ENCODE measurements at places on chromosomes 7 and 10.
A peak's percentile ranks its signal among the peaks of the same experiment; 100 is the strongest.

DNA sequence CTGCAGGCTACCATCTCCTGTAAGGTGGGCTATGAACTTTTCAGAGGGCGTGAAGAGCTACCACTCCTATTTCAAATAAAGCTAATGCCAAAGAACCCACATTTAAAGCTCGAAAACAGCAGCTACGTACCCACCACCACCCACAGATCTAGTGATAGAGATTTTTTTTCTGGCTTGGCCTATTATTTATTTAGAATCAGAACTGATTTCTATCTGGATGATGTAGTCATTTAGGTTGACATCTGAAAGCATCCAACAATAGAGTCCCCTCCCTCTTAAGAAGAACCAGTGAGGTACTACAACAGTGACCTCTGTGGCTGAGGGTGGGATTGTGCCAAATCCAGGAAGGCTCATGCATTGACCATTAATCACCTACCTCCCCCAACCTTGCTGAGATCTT lies 113.8 kb upstream of the ADO start:
- DNase-seq = no peak

- no peak for DNase-seq
Measured at GRCh38 chr7:2585446-2585845, 26.7 kb downstream of the IQCE start.

DNA sequence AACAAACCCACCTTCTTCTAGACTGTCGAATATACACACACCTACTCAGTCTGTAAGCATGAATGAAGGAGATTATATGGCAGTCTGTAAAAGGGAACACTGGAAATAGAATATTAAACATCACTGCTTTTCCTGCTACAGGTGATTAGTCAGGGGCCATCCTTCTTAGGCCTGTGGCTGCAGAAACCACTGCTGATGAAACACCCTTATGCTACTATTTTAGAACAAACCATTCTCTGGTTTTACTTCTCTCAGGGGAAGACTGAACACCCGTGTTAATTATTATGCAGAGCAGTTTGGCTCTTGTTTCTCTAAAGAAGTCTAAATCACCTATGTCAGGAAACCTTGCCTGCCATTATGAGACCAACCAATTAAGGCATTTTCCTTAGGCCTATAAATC lies 351.1 kb upstream of the KLF6 start:
- peak; percentile 26 for DNase-seq

DNA sequence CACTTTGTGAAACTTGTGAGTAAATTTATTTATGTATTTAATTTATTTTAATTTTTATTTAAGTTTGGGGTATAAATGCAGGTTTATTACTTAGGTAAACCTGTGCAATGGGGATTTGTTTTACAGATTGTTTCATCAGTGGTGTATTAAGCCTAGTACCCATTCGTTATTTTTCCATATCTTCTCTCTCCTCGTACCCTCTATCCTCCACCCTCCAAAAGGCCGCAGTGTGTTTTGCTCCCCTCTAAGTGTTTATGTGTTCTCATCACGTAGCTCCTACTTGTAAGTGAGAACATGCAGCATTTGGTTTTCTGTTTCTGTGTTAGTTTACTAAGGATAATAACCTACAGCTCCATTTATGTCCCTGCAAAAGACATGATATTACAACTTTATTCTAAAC lies 145.4 kb upstream of the SMIM30 start:
- DNase-seq = no peak

DNA sequence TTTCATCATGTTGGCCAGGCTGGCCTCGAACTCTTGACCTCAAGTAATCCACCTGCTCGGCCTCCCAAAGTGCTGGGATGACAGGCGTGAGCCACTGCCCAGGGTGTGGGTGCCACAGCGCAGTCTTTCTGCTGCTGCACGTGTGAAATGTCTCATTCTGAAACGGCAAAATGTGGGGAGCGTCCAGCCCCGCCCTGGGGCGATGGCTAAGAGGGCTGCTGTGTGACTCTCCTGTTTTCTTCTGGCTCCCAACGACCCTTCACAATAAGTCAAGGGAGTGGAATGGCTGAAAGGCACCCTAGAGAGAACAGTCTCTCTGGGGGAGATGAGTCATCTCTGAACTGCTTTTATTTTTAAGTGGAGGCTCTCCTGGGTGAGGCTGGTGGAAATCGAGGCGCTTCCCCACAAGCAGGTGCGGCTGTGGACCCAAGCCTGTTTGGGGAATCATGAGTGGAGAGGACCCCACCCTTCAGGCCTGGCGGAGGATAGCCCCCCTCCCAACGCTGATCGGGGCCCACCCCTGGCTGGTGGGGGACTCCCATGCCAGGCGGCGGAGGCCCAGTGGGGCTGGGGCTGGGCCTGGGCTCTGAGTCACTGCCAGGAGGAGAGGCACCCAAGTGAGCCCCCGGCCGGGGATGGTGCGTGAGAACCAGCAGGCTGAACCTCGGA lies 18.0 kb downstream of the ADAP1 start:
- DNase-seq = peak; percentile 84

GRCh38 chr7:464454-465401 lies 54.9 kb downstream of the PDGFA start:
- DNase-seq = no peak

DNA sequence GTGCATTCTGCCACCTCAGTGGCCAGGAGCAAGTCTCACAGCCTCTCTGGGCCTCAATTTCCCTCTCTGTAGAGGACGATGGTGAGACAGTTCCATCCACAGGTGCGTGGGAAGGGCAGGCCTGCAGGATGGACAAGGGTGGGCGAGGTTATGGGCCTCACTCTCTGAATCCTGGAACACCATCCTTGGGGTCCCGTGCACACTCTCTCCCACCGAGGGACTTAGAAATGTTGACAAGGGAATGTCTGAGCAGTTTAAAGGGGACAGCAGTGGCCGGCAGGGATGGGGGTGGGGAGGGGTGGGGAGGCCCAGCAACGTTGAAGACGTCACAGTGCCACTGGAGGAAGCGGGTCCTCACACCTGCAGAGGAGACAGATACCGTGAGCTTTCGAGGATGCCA lies 111.5 kb downstream of the FOXL3 start:
- no peak for DNase-seq

GRCh38 chr10:29537799-29538198 lies 97.0 kb downstream of the SVIL start:
- DNase-seq = no peak

DNA sequence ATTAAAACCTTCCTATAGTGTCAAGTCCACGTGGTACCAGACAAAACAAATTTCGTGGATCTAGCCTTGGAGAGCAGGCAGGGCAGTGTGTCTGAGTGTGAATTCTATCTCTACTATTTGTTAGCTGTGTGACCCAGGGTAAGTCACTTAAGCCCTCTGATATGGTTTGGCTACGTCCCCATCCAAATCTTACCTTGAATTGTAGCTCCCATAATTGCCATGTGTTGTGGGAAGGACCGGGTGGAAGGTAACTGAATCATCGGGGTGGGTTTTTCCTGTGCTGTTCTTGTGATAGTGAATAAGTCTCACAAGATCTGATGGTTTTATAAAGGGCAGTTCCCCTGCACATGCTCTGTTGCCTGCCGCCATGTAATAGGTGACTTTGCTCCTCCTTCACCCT lies 2.8 kb upstream of the NPFFR1 start:
- no peak for DNase-seq

DNA sequence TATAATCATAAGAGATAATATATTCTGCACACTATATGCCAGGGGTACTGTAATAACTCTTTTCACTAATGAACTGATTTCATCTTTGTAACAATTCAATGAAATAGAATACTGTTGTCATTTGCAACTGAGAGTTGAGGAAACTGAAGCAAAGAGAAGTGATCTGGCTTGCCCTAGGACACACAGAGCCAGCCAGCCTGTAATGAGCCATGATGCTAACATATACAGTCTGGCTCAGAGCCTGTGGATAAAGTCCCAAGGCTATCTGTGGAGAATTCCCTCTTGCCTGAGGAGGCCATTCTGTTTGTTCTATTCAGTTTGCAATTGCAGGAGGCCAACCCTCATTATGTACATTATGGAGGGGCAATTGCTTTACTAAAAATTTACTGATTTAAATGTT lies 241.3 kb downstream of the CXCL12 start:
- no peak for DNase-seq

DNA sequence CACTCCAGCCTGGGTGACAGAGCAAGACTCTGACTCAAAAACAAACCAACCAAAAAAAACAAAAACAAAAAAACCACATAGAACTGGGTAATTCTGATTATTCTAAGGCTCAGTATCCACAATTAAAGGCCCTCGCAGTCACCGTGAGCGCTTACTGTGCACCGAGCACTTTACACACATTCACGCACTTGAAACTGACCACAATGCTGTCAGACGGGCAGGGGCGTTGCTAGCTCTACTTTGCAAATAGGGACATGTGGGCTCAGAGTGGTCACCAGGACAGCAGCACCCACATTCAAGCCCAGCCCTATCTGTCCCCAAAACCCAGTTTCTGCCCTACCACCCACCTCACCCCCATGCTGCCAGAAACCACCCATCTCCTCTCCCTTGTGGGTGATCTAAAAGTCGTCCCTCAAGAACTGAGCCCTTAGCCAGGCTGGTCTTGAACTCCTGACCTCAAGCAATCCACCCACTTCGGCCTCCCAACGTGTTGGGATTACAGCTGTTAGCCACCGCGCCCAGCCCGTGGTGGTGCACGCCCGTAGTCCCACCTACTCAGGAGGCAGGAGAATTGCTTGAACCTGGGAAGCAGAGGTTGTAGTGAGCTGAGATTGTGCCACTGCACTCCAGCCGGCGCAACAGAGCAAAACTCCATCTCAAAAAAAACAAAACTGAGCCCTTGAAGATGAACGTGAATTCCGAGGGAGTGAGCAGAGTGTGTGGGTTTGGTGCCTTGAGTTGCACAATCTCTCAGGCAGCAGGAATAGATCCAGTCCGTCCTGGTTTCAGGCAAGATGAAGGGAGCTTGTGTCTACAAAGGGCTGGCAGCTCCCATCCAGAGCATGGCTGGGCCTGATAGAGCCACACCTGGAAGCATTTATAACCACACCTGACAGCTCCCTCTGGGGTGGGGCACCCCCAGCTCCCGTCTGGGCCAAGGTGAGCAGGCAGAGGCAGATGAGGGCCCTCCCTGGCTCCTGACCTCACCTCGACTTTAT lies 5.4 kb upstream of the HSPB1 start:
- DNase-seq = no peak

- no peak for DNase-seq
Measured at GRCh38 chr10:86344714-86345161, 21.9 kb downstream of the GRID1 start.

- DNase-seq = no peak
Measured at GRCh38 chr10:128914681-128915080, 552.4 kb upstream of the MGMT start.

DNA sequence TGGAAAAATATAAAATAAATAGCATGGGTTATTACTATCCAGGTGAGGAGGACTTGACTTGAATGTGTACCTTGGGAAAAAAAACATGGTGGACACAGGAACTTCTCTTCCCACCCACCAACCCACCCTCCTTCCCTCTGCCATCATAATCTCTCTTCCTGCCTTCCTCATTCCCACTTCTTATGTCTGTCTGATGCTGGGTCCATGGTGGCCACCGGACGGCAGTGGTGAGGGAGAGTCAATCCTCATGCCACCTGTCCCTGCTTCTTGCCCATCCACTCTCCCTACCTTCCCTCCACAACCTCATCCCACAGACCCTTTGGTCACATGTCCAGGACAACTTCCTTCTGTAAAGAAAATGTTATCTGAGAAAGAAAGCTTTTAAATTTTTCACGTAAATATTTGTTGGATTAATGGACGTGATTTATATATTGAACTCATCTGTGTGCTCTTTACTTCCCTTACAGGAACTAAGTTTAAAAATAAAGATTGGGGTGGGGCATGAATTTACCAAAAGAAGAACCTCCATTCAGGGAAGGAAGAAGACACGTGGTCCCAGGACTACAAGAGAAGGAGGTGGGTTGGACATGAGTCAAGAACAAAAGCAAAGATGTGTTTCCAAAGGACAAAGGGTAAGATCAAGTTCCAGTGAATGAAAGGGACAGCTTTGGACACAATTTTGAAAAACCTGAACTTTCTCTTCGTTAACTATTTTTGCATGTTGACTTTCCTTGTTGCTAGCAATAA lies 104.5 kb downstream of the PIP4K2A start:
- DNase-seq = no peak
